T-helper 22 cell (primary cell): ENCODE measurements at places on chromosomes 6 and 20.

DNA sequence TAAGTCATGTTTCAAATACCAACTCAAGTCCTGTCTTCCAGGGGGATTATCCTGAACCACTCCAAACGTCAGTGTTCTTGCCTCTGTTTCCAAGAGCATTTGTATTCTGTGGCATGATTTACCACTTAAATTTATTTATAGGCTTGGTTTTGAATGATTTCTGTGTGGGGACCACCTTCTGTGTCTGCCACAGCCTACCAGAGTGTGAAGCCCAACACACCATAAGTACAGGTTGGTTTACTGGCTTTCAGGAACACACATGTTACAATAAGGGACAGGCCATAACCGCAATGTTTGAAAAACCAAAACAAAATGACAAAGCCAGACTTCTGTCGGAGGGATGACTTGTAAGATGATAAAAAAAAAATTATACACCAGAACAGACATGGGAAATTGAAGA lies 56.5 kb upstream of the MAP3K7 start:
- no peak for DNase-seq

- DNase-seq: no peak
Observed at GRCh38 chr20:4956200-4956810, 45.0 kb downstream of the SLC23A2 start.

DNA sequence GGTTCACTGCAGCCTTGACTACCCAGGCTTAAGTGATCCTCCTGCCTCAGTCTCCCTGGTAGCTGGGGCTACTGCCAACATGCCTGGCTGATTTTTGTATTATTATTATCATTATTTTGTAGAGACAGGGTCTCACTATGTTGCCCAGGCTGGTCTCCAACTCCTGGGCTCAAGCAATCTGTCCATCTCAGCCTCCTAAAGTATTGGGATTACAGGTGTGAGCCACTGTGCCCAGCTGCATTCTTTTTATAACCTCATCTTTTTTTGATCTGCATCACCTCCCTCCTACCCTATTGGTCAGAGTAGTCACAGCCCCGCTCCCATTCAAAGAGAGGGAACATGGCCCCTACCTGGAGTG lies 23.6 kb upstream of the IER3 start:
- DNase-seq: no peak

DNA sequence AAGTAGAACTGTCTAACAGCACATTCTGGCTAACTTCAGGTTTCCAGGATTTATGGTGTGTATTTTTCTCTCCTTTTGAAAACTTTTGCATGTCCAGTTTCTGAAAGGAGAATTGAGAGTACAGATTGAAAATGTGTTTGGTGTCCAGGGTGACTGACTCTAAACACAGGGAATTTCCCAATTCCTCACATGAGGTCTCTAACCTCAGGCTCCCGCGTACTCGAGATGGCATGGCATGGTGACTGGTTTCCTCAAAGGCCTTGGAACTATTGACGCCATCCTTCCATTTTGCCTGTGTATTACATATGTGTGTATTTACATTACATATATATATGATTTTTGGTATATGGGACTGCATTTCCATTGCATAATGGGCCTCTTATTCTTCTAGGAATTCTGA lies 52.5 kb downstream of the PRND start:
- no peak for DNase-seq

DNA sequence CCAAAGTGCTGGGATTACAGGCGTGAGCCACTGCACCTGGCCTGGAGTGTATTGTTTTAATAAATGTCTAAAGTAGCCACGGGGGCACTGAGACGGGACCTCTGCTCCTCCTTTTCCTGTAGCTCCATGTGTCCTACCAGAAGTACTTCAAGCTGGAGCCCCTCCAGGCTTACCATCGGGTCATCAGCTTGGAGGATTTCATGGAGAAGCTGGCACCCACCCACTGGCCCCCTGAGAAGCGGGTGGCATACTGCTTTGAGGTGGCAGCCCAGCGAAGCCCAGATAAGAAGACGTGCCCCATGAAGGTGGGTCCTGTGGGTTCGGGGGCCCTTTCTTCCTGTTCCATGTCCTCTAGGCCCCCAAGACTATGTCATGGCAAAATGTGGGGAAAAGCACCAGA lies 7.5 kb downstream of the POFUT1 start:
- no peak for DNase-seq

DNA sequence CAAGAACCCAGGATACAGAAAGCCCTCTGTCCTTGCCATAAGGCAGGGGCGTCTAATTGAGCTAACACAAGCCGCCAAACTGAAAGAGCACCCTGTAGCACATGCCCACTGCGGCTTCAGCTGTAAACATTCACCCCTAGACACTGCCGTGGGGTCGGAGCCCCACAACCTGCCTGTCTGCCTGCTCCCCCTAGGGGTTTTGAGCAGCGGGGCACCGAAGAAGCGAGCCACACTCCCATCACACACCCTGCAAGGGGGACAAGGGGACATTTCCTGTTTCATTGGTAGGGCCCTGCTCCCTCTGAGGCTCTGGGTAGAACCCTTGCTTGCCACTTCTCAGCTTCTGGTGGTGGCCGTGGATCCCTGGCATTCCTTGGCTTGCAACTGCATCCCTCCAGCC lies 45.2 kb upstream of the BCLAF1 start:
- no peak for DNase-seq

DNA sequence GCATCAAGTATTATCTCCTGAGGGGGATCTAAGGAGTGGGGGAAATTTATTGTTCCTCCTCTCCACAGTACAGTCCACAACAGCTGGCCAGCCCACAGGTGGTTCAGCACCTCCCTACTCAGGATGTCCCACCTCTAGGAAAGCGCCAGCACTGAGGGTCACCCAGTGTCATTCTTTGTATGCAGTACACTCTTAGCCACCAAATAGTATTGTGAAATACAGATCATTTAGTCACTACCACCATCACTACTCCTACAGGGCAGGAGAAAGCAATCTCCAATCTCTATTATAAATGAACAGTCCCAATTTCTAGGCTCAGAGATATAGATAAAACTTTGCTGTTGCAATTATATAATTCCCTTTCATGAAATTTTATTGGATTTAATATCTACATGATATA lies 6.3 kb upstream of the ZNF76 start:
- DNase-seq: no peak

- no peak for DNase-seq
Observed at GRCh38 chr6:119313937-119314884, 35.4 kb downstream of the MAN1A1 start.

- no peak for DNase-seq
Observed at GRCh38 chr6:148455674-148456558, 113.3 kb downstream of the SASH1 start.

GRCh38 chr20:38787870-38788269 lies 17.6 kb upstream of the PPP1R16B start:
- DNase-seq: no peak

DNA sequence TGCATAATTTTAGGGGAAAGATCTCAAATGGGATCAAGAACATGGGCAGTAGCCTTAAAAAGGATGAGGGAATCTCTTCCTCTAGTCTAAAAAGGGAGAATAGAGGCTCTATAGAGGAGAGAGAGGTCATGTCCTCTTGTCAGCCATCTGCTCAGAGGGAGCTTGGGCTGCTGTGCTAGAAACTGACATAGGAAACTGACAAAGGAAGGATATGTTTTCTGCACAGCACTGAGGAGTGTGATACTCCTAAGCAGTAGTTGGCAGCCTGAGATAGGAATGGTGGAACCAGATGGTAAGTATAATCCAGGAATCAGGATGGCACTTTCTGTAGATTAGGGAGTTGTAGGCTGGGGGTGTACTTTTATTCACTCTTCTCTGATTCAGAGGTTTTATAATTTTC lies 59.2 kb downstream of the PTPRA start:
- DNase-seq: no peak

DNA sequence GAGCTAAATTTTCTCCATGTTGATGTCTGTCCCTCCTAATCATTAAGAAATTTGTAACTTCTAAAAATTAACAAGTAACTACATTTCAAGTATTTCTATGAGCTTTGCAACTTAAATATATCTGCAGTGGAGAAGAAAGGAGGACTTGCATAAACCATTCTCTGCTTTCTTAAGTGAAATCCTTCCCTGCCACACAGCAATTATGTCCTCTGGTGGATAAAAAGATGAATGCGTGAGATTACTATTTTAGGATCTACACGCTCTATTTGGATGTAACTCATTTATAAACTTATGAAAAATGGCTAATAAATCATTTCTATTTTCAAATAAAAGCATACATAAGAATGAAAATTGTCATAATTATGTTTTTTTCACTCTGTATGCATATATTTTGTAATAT lies 338.0 kb upstream of the PTCHD4 start:
- no peak for DNase-seq

- DNase-seq: no peak
Observed at GRCh38 chr6:16907991-16908390, 146.7 kb upstream of the ATXN1 start.
